Amniotic stem cell (primary cell): ENCODE measurements at places on chromosomes 11 and 22.

DNA sequence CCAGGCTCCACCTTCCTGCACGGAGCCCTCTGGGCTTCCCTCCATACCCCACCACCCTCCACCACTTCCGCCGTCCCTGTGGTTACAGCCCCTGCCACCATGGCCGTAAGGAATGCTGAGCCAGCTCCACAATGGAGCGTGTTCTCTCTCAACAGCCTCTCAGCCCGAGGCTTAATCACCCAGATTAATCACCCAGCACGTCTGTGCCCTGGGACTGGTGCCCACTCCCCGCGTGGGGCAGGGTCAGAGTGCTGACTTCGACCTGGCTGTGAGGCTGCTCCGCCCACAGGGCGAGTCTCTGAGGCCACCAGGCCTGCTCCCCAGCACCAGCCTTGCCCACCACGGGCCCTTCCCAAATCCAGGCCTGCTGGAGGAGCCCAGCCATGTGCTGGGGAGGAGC, 4.0 kb upstream of the TH start:
- no peak for DNase-seq

DNA sequence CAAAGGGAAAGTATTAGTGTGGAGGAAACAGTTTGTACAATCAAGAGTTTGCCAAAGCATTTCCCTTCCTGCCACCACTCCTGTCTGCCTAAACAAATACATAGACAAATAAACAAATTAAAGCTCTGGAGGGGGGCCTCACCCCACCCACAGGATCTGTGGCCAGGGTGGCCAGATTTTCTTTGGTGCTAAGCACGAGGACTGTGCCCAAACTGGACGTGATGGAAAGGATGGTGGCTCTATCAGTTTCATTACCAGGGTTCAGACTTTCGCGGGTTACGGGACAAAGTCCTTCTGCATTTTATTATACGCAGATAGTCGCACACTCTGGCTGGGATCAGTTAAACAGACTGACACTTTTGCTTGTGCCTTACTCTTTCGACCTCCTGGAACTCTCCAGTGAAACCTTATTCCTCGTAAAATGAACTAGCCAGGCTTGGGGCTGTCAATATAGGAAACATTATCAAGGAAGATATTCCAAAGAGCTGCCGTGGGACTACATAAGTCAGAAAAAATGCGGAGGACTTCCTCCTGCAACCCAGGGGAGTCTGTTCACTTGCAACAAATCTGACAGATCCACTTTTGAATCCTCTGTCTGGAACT, 11.2 kb downstream of the BARX2 start:
- DNase-seq = no peak

DNA sequence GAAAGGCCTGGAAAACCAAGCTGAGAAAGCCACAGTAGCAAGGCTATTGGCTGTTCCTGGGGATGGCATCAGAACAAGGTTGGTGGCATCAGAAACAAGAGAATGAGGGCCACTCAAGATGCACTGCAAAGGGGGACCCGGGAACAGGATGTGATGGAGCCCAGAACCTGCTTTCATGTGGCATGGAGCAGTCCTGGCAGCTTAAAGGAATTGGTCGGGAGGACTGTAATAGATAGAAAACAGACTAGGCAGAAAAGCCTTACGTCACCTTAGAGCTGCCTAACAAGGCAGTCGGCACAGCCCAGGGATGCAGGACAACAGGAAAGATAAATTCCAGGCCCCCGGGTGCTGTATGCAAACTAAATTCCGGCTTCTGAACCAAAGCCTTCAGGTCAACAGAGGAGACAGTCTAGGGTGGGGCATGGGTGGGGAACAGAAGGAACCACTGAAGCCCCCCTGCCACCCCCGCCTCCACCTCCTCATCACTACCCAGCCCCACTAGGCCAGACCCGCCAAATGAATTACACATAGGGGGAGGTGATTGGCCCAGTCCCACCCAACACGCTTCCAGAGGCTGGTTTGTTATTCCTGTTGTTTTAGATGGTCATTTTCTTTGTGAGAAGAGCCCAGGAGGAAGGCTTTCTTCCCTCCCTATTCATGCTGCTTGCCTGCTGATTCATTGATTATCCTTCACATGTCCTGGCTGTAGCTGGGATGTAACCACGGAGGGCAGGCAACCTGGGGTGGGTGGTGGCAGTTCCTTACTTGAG, 25.7 kb upstream of the LRRC55 start:
- no peak for DNase-seq

GRCh38 chr11:32434356-32435151, 785 bp downstream of the WT1 start:
- no peak for DNase-seq

DNA sequence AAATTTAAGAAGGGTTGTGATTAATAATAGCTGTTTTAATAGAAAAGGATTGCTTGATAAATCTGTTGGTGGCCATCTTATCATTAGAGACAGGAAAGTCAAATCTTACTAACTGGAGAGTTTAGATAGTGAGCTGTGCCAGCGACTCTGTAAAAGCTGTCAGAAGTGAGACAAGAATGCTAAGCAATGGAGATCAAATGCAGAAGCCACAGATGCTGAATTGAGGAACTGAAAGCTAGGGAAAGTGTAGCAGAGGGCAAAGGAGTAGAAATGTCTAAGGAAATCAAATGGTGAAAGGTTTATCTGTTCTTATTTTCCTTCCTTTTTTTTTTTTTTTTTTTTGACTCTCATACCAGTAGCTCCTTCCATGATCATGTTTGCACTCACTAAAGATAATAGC, 13.7 kb downstream of the MS4A13 start:
- no peak for DNase-seq

GRCh38 chr11:85827748-85828639, 17.1 kb upstream of the SYTL2 start:
- DNase-seq = peak; percentile 62

GRCh38 chr11:83151274-83151977, 5.5 kb upstream of the PCF11 start:
- DNase-seq = no peak

- DNase-seq = no peak
Measured at GRCh38 chr11:15937601-15938120, 418.7 kb downstream of the SOX6 start.

DNA sequence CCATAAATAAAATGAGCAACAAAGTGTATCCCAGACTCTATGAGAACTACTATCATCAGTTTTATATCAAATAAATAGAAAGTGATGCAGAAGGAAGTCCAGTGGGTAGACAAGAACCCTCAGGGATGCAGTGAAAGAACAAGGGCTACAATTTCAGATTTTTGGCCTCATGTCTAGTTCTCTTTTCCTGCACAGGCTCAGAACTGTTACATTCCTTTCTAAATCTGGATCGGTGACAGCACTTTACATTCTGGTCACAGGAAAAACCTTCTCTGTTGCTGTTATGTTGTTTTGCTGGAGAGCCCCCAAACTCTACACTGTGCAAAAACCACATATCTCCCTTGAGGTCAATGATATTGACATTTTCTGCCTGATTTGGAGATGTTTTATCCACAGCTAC, 108.8 kb upstream of the ANO5 start:
- no peak for DNase-seq

- DNase-seq = no peak
Measured at GRCh38 chr11:19931141-19931770, 218.6 kb downstream of the NAV2 start.

DNA sequence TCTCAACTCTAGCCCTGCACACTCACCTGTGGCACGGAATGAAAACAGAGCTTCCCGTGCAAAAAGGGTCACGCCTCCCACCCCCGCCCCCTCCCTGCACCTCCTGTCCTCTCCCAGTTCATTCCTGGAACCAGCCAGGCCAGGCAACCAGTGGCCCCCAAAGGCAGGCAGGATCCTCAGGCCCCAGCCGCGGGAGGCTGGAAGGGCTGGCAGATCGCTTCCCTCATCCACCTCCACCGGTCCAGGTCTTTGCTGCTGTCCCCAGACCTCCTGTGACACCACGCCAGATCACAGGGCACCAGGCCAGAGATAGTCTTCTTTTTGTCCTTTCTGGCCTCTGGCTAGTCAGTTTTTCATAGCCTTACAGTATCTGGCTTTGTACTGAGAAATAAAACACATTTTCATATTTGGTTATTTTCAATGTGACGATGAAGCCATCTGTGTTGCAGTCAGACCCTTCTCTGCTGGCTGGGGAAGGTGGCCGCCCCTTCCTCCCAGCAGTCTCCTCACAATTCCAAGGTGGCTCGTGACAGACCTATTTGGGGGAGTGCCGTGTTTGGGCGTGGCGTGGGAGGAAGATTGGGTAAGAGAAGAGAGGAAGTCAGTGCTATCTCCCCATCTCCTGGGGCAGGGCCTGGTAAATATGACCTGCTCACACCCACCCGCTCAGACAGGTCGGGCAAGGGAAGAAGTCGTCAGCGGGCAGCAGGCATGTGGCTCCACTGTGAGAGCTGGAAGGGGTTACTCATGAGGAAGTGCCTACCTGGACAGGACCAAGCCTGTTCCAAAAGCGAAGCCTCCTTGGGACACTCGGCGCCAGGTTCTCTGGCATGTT, 9.1 kb downstream of the SSH3 start:
- DNase-seq = no peak

DNA sequence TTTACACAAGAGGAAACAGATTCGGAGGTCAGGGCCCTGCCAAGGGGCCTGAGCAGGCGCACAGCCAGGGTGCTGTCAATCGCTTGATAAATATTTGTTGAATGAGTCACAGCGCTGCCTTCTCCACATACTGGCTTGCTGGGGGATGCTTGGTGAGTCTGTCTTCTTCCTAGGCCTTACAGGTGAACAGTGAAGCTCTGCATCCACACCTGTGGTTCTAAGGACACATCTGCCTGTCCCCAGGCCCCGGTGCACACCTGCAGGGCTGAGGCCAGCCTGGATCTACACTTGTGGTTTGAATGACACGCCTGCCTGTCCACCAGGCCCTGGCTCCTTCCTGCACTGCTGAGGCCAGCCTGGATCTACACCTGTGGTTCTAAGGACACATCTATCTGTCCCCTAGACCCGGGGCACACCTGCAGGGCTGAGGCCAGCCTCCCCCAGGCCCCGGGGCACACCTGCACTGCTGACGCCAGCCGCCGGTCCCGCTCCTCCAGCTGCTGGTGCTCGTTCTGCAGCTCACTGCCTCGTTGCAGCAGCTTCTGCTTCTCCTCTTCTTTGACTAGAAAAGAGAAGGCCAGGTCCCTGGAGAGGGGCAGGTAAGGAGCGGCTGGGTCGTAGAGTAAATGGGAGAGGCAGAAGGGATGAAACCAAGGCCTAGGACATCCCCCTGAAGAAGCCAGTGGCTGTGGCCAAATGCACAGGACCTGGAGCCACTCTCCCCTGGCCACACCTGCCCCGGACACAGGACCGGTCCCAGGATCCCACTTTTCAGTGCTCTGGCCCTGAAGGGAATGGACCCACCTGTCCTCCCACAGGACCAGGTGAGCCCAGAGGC, 124.6 kb downstream of the PHF21B start:
- no peak for DNase-seq

DNA sequence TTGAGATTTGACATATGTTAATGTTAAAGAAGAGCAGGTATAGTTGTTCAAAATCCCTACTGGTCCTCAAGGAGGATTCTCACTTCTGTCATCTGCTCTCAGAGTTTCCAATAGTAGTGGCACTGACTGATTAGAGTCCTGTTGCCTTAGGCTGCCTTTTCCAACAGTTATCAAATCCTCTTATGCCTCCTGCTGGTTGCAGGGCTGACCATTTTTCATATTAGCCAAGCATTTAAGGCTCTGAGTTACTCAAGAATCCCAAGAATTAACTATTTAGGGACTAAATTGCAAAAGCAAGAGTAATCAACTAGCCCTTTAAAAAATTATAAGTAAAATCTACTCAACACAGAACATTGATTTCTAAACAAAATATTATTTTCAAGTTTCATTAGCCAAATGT, 212.0 kb upstream of the CHORDC1 start:
- DNase-seq = no peak

DNA sequence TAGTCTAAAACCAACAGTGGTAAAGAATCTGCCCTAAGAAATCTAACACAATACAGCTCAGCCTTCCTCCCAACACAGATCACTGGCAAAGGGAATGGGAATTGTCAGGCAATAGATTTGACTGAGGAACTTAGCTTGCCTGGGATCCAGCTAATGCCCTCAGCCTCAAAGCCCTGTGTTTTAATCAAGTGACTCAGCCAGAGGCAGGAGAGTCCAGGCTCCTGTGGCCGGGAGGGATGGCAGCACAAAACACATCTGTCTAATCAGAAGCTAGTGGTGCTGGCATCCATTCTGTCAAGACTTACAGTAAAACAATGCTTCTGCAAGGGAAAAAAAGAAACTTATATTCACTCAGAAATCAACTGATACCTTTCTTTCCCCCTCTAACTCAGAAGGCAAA, 5.6 kb downstream of the SYTL2 start:
- DNase-seq = no peak

- no peak for DNase-seq
Measured at GRCh38 chr11:78791964-78792363, 217.3 kb upstream of the NARS2 start.

DNA sequence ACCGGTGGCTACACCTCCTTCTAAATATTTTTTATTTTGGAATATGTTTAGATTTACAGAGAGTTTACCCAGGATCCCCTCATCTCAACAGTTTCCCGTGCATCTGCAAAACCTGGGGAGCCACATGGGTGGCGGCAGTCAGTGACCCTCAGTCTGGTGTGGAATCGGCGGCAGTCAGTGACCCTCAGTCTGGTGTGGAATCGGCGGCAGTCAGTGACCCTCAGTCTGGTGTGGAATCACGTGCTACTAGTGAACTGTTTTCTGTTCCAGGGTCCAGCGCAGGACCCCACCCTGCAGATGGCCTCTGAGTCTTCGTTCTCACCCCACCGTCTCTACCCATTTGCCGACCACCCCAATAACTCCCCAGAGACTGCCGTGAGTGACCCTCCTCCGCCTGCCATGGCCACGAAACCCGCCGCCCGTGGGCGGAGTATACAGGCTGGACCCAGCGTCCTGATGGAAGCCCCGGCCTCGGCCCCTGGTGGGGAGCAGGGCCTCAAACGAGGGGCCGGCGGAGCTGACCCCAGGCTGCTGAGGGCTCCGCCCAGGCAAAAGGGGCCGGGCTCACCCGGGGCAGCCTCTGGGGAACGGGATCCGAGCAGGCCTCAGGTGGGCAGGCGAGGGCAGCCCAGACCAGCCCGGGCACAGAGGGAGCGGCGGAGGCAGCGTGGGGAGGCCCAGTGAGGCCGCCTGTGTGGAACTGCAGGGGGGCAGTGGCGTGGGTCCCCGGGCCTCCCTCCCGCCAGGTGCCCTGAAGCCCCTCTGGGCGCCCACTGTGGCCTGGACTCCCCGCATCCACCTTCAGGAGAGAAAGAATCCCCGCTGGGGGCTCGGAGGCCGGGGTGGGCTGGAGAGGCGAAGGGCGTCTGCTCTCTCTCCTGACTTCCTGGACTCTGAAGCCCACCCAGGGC, 2.5 kb downstream of the IL17REL start:
- no peak for DNase-seq

- no peak for DNase-seq
Measured at GRCh38 chr22:20448630-20449029, 11.0 kb upstream of the SCARF2 start.
